ENCODE measurements at places on chromosomes 12 and 14.
A peak's percentile ranks its signal among the peaks of the same experiment; 100 is the strongest.

DNA sequence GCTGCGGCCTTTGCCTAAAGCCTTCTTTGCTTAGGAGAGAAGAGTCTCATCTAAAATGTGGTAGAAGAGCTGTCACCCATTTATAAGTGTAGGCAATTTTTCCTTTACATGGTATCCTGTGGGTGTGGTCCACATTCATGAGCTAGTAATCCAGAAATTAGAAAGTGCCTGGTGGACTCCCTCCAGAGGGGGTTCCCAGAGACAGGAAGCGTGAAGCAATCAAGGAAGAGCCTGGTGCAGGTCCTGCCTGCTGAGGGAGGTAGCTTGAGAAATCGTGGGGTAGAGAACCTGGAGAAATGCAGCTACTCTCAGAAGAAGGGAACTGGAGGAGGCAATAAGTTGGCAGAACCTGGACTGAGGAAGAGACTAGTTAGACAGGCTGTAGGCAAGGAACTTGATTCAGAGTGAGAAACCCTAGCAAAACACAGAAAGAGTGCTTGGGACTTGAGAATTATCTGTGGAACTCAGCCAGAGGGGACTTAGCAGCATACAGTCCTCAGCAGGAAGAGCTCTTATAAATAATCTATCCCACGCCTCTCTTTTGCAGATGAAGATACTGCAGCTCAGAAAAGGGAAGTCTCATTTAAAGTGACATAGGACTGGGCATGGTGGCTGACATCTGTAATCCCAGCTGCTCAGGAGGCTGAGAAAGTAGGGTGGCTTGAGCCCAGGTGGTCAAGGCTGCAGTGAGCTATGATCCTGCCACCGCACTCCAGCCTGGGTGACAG is 182.4 kb upstream of the CCND2 start:
- DNase-seq, result no peak

GRCh38 chr14:54175298-54175942 is 218.8 kb upstream of the BMP4 start:
- peak; percentile 33 for DNase-seq

DNA sequence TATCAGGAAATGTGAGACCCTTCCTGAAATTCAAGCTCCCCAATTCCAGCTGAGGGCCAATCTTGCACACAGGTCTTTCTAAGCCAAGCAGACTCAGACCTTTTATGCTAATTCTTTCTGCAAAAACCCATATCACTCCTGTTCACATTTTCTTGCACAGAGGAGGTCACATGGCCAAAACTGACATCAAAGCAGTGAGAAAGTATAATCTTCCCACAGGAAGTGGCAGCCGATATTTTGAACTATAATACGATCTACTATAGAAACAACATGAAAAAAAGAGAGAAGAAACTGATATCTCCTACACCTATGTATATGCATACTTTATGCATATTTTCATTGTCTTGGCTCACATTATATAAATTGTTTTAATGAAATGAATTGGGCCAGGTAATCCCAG is 132.9 kb upstream of the SSTR1 start:
- no peak for DNase-seq

- peak; percentile 95 for DNase-seq
Measured at GRCh38 chr12:12899530-12900380, 8.4 kb downstream of the GPRC5A start.

DNA sequence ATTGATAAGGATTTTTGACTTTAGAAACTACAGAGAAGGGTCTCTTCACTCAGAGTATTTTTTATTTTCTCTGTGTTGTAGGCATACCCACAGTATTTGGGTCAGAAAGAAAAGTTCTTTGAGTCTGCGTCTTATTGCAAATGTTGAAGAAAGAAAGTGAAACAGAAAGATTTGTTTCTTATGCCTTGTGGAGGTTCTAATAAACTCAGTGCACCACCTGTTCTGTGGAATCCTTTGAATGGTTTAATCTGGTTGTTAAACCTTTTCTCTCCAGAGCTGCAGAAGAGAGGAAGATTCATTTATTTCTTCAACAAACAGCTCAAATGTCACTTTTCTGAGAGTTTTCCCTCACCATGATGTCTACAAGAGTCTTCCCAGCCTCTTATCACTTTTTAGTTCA is 146.6 kb upstream of the PLEKHG7 start:
- DNase-seq, result no peak

DNA sequence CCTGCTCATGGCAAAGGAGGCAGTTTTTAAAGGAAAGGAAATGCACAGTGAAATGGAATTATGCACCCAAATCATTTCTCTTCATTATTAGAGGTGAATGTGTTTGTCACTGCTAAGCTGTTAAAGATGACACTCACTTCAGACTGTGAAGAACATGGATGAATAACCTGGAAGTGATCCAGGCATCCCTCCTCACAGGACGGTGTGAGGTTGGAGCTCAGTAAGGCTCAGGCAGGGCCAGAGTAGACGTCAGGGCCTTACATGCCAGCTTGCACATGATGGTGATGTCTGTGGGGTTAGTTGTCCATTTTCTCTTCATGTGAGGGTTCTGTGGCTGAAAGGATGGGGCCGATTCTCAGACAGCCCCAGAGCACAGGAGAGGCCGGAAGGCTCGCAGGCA is 273.1 kb downstream of the PCNX1 start:
- no peak for DNase-seq

DNA sequence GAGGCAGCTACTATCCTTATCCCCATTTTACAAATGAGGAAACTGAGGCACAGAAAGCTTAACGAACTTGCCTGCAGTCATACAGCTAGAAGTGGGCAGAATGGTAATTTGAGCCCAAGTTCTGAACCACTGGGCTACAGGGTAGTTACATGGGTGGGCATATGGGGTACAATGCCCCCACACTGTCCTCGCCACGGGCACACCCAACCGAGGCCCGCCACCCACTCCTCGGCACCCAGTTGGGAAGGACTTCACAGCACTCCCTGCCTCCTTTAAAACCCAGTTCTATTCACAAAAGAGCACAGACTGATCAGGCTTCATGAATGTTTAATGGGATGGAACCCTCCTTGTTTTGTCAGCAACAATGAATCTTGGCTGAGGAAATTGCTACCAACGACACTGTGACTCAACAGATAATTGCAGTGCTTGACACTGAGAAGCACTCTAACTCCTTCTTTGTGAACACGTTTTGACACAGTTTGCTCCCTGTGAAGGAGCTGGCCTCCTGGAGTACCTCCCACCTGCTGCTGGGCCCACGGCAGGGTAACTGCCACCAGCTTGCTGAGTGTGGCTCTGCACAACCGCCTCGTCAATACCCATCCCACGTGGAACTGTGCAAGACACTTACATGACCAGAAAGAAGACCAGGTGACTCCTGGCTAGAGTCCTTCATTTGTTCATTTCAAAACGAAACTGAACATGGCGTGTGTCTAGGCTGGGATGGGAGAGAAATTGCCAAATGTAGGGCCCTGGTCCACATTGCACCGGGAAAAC is 63.5 kb downstream of the CLMN start:
- DNase-seq, result no peak

DNA sequence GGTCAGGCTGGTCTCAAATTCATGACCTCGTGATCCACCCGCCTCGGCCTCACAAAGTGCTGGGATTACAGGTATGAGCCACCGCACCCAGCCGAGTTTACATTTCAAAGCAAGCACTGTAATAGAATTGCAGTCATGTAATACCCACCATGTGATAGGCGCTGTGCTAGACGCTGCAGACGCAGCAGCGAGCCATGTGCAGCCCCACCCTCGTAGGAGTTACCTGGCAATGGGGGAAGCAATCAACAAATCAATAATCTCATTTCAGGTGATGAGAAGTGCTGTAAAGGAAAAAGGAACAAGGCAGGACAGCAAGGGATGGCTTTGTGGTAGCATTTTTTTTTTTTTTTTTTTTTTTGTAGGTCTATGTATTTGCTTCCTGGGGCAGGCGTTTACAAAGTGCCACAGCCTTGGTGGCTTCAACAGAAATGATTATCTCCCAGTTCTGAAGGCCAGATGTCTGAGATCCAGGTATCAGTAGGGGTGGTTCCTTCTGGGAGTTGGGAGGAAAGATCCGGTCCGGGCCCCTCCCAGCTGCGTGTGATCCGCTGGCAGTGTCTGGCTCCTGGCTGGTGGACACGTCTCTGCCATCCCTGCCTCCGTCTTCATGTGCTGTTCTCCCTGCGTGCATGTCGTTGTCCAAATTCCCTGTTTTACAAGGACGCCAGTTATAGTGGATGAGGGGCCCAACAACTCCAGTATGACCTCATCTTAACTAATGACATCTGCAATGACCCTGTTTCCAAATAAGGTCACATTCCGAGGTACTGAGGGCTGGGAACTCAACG is 72.8 kb downstream of the TNFAIP2 start:
- DNase-seq, result no peak

GRCh38 chr14:20794644-20795369 is 7.8 kb downstream of the RNASE1 start:
- DNase-seq, result no peak

GRCh38 chr14:96214793-96215192 is 10.2 kb downstream of the BDKRB2 start:
- no peak for DNase-seq

DNA sequence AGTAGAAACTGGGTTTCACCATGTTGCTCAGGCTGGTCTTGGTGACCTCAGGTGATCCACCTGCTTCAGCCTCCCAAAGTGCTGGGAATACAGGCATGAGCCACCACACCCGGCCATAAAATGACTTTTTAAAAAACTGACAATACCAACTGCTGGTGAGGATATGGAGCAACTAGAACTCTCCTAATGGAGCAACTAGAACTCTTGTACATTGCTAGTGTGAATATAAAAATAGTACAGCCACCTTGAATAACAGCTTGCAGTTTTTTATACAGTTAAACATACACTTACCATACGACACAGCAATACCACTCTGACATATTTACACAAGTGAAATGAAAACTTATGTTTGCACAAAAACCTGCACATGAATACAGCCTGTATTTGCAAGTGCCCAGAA is 2.5 kb upstream of the CFAP73 start:
- DNase-seq, result no peak

- no peak for DNase-seq
Measured at GRCh38 chr12:6235906-6236640, 35.9 kb downstream of the CD9 start.

GRCh38 chr12:131159660-131160059 is 206.0 kb downstream of the ADGRD1 start:
- DNase-seq, result no peak

- DNase-seq, result no peak
Measured at GRCh38 chr12:32476446-32476845, 77.1 kb downstream of the FGD4 start.

GRCh38 chr12:14473707-14474287 is 93.9 kb downstream of the PLBD1 start:
- peak; percentile 31 for DNase-seq

- DNase-seq, result no peak
Measured at GRCh38 chr12:58161773-58162172, 220.4 kb downstream of the ATP23 start.

DNA sequence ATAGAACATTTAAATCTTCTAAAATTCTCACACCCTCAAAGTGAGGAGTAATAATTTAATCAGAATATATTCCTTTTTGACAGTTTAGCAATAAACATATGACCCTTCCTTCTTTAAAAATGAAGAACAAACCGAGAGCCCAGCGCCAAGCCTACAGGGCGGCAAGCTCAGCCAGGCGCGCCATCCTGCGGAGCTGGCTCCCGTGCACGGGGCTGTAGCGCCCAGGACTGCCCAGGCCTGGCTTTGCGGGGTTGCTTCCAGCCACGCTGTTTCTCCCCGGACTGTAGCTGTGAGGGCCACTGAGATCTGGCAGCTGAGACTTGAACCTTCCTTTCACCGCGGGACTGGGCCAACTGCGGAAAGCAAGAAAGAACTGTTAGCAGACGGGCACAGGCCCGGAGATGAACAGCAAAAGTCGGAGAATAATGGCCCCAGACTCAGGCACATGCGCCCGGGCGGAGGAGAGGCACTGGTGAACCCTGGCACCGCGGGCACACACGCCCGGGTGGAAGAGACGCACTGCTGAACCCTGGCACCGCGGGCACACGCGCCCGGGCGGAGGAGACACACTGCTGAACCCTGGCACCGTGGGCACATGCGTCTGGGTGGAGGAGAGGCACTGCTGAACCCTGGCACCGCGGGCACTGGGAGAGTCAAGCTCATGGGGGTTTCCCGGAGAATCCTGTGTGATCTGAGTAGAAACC is 16.6 kb downstream of the PGAM5 start:
- no peak for DNase-seq

- DNase-seq, result peak; percentile 60
Measured at GRCh38 chr12:28374556-28374955, 184.3 kb downstream of the CCDC91 start.

Data from astrocyte (in vitro differentiated cells and primary cell).